Prostate gland (tissue), 2 donors: ENCODE measurements at places on chromosomes 1 and 21. TPM values are rescaled to one million over a fixed set of nuclear protein-coding genes. Genes with fewer than 3 reads are reported as not detected.

The ANKRD65 gene
- total RNA-seq = 34.9 TPM

The C1orf185 gene
- not detected for total RNA-seq

The MCOLN2 gene
- total RNA-seq = 1.1 TPM

- DNase-seq = no peak
Observed at GRCh38 chr21:21148514-21148913, 150.3 kb downstream of the NCAM2 start.

GRCh38 chr1:93435443-93435842, 12.5 kb upstream of the FNBP1L start:
- DNase-seq = no peak

DNA sequence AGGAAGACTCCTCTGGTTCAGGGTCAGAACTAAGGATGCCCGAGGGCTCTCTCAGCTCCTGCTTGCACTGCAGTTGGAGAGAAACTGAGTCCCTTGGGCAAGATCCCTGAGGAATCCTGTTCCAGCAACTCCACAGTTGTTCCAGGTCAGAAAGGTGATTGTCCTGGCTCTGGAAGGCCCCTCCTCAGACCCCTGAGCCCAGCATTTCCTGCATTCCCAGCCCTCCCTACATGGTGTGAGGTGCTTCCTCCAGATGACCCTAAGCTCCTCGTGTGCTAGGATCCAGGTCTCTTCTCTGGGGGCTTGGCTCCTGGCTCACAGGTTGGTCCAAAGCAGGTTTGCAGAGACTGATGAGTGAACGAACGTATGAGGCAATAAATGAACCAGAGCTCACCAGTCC, 11.5 kb downstream of the LDLRAD1 start:
- DNase-seq = no peak

DNA sequence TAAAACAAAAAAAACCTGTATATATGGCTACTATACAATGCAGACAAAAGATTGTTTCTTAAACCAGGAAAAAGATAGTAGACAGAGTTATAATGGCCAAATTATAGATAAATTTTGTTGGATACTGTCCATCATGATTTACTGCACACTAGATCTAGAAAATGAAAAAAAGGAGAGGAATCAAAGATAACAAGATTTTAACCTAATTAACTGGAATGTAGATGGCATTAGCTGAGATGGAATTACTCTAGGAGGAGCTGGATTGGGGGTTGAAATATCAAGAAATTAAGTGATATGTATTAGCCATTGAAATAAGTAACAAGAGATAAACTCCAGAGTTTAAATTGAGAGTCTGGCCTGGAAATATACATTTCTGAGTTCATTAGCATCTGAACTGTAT, 1489.1 kb downstream of the PLA2G4A start:
- no peak for DNase-seq

DNA sequence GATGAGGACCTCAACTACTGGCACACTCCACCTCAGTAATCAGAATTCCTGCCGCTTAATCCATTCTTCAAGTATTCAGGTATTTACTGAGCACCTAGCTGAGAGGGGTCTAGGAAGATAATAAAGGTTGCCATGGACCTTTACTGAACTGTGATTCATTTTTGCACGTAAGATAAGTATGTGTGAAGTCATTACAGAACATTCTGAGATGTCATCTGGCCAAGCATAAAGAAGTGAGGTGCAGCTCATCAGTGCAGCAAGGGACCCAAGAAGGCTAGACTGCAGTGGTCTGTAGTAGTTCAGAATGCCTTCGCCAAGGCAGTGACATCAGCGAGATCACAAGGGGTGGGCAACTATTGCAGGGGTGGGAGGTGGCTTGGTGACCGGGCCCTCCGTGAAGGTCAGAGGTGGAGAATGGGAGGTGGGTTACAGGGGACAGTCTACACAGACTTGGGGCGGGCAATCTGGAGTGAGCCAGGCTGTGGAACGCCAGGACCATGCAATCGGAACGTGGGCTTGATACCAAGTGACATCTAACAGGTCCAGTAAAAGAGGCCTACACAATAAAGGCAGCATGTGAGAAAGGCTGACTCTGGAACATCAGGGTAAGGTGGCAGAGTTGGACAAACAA, 107.4 kb downstream of the SLC45A1 start:
- DNase-seq = no peak

- DNase-seq = no peak
Observed at GRCh38 chr1:73623946-73624345, 574.0 kb downstream of the LRRIQ3 start.
